ENCODE measurements at places on chromosomes 1 and 21.

- DNase-seq, result no peak
Observed at GRCh38 chr21:31484219-31484618, 140.2 kb upstream of the TIAM1 start.

GRCh38 chr1:234936612-234937389 is 191.8 kb downstream of the TOMM20 start:
- DNase-seq, result no peak

GRCh38 chr1:221911714-221912113 is 169.8 kb upstream of the DUSP10 start:
- DNase-seq, result no peak

DNA sequence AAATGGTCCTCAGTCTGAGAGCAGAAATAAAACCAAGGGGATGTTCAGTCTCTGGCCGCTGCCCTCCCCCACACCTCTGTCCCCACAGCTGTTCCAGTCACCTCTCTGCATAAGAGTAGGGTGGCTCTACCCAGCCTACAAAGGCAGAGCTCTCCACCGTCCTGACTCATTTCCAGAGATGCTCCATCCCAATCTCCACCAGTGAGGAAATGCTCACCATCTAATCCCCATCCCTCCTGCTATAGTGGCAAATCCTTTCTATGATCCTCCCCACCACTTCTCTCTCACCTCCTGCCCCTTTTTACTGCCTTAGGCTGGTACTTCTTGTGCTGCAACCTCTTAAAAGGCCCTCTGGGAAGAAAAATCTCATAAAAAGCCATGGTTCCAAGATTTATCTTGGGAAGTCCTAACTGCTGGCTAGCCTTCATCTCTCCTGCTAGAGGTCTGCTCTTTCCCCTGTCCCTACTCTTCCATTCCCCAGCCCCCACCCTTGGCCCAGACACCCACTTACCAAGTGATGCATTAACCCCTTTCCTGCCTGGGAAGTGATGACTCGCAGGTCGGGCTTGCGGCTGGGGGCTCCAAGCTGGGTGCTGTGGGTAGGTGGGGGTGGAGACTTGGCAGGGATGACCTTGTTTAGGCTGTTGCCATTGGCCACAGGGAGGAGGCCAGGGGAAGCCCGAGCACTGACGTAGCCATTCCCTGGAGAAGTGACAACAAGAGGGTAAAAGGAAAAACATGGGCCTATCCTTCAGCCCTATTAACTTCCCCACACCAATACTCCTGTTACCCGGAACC is 23.9 kb downstream of the MEF2D start:
- DNase-seq, result peak; percentile 26

GRCh38 chr1:208251911-208252835 is 8.0 kb upstream of the PLXNA2 start:
- DNase-seq, result peak; percentile 73

GRCh38 chr1:162138112-162138511 is 68.6 kb downstream of the NOS1AP start:
- no peak for DNase-seq

DNA sequence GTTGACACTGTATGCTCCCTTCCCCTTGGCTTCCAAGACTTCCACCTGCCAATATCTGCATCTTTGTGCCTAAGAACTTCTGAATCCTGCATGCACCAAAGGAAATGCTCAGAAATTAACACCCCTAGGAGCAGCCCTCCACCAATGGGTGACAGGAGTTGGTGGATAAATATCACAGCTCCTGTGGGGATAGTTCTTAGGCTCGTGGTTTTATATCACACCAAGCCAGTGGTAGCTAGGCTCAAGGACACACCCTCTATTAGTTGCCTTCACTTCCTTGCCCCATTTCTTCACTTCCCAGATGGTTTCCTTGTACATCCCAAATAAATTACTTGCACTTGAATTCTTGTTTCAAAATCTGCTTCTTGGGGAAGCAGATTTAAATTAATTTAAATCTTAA is 16.9 kb upstream of the CDC14A start:
- DNase-seq, result no peak

GRCh38 chr21:41970106-41970391 is 16.2 kb upstream of the C2CD2 start:
- DNase-seq, result no peak

All from urothelium cell line (cell line).